Activated CD4-positive, alpha-beta T cell treated with anti-CD3 and anti-CD28 coated beads, Interleukin-2, amount 10 ng/mL, durations not matched to agents 7 days and 5 days (primary cell): ENCODE measurements at places on chromosomes 5 and 9.

DNA sequence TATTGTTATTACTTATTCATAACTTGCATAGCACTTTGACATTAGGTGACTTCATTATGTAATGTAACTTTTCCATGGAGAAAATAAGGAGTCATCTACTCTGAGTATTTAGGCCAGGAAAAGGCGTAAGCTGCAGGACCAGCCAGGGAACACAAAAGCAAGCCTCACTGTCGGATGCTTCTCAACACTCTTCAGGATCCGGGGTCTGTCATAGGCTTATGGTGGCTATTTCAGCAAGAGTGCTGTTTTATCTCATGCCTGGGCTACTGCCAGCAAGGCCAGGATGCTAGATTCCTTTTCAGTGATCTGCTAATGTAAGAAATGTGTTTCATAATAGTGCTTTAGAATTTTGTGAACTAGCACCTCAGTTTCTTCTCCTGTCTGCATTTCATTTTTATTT, 162.4 kb downstream of the CHSY3 start:
- no peak for DNase-seq

- DNase-seq, result no peak
Observed at GRCh38 chr5:143004361-143005145, 234.4 kb downstream of the ARHGAP26 start.

- no peak for DNase-seq
Observed at GRCh38 chr9:92644278-92644677, 25.7 kb downstream of the IPPK start.

GRCh38 chr9:81112627-81113452, 576.5 kb downstream of the TLE1 start:
- DNase-seq, result no peak

DNA sequence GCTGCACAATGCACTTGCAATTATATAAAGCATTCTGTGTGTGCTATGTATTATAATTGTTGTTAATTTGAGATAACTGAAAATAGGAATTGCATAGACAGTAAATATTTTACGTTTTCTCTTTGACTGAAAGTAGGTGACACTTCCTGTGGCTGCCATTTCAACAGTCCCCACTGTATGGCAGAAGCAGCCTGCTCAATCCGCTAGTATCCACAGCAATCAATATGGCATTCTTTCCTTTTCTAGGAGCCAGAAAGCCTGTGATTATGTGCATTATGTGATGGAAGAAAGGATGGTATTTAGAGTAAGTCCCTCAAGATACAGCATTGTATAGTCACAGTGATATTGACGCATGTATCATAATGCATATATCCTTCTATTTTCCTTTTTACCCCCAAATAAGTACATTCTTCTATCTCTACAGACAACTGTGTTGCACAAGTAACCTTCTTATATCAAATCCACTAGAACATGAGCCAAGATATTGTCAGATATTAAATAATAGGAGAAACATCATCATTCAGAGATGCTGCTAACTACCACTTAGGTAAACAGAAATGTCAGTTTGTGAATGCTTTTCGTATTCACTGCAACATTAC, 59.7 kb downstream of the CARTPT start:
- DNase-seq, result no peak

- no peak for DNase-seq
Observed at GRCh38 chr9:5922192-5922591, 31.5 kb downstream of the MLANA start.

DNA sequence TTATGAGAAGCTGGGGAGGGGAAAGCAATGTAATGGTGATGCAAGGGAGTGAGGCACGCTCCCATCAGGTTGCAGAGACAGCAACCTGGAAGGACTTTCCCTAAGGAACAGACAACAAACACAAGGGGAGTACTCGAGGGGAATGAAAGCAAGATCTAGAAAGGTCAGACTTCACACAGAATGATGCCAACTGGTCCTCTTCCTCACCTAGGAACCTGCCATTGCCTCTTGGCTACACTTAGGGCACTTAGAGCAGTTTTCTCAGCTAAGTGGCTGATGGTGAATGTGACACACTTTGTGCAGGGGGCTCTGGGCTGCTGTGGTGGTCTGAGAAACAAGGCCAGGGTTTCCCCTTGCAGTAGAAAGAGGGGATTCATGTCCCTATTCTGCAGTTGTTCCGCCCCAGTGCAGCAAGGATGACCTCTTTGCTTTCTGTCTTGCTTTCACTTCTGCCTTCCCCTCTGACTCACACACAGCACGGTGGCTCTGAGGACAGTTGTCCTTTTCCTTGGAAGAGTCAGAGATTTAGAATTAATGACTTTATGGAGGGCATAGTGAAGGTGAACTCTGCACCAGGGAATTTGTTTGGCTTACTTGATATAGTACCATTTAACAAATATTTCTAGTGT, 394.0 kb upstream of the KLF4 start:
- DNase-seq, result no peak
